ENCODE measurements at places on chromosomes 2 and 18.
A peak's percentile ranks its signal among the peaks of the same experiment; 100 is the strongest.

- no peak for DNase-seq
These were observed 475.3 kb downstream of the ARHGAP15 start for GRCh38 chr2:143604566-143604959.

- no peak for DNase-seq
These were observed 195.5 kb upstream of the APCDD1 start for GRCh38 chr18:10258836-10259474.

- peak; percentile 66 for DNase-seq
These were observed 48.0 kb upstream of the ID2 start for GRCh38 chr2:8633735-8634313.

- peak; percentile 31 for DNase-seq
These were observed 35.3 kb downstream of the LRRFIP1 start for GRCh38 chr2:237662671-237663093.

GRCh38 chr18:26650310-26651268, 102.2 kb upstream of the KCTD1 start:
- no peak for DNase-seq

DNA sequence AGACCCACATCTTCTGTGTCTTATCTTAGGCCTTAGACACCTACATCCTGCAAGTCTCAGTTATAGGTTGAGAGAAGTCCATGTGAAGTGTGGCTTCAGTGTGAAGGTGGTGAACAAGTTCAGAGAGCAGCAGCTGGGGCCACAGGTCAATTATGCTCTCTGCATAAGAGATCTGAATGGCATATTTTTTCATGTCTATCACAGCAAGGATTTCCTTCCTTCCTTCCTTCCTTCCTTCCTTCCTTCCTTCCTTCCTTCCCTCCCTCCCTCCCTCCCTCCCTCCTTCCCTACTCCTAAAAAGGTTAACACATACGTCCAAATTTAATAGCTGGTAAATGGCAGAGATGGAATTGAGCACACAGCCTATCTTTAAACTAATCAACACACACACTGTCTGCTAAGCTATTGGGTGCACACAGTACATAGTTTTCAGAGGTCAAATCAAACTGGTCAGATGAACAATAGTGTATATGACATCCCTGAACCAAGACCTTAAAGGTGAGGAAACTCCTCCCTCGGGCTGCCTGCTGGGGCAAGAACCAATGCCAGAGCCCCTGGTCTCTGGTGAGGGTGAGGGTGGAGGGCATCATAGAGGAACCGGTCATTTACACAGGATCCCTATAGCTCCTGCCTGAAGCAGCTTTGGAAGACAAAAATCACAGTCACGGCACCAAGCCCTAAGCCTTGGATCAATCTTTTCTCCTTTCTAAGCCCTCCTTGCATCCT, 240.9 kb downstream of the ICOS start:
- no peak for DNase-seq

DNA sequence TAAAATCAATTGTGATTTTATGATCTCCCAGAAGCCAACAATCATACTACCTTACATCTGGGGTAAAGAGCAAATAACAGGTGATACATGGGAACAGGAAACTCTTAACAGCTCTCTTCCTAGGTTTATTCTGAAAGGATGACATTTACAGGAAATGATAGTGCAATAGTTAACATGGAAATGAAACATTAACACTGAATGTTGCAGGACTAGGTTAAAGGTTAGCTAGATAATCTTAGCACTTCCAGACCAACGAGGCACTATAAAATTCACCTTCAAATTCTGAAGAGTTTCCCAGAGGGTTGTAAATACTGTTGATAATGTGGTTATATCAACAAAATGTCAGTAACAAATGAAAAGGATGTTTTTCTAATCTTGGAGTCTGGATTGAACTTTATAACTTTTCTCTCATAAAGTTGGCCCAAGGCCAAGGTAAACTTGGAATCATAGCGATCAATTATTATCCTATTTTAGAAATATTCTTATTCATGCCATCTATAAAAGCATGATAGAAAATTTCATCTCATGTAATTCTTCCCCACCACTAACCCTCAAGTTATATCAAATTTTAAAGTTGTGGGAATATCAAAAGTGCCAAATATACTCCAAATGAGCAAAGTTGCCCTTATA, 32.9 kb upstream of the GCG start:
- no peak for DNase-seq

- DNase-seq: no peak
These were observed 250.2 kb upstream of the RAB12 start for GRCh38 chr18:8359076-8359475.

- DNase-seq: no peak
These were observed 93.4 kb downstream of the AGAP1 start for GRCh38 chr2:235587202-235587601.

GRCh38 chr2:160731856-160732255, 238.2 kb upstream of the RBMS1 start:
- no peak for DNase-seq

DNA sequence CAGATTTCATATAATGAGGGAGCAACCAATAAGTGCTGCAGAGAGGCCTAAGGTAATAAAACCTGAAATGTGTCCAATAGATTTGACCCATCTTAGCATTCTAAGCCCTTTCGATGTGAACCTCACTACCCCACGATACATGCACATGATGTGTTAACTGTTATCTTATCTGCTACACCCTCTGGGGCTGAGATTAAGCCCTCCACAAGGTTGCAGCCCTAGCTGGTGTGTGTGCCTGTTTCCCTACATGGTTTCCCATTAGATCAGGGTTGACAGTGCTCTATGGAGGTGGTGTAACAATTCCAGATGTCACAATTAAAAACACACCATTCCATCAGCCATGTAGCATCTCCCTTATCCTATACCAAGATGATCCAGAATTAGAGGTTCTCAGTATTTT, 68.9 kb upstream of the THSD7B start:
- no peak for DNase-seq

GRCh38 chr2:218870984-218871344, 9.7 kb upstream of the WNT10A start:
- no peak for DNase-seq

All from COLO829 (cell line).